Stimulated activated CD8-positive, alpha-beta memory T cell treated with anti-CD3 and anti-CD28 coated beads, Interleukin-4, amount 100 ng/mL, for 48 hours (primary cell): ENCODE measurements at places on chromosomes 1 and 21.

- DNase-seq = no peak
Observed at GRCh38 chr1:72847651-72848050, 565.3 kb upstream of the NEGR1 start.

- DNase-seq = no peak
Observed at GRCh38 chr1:210743038-210743437, 390.9 kb downstream of the KCNH1 start.

- no peak for DNase-seq
Observed at GRCh38 chr1:18734001-18734400, 103.4 kb downstream of the PAX7 start.

DNA sequence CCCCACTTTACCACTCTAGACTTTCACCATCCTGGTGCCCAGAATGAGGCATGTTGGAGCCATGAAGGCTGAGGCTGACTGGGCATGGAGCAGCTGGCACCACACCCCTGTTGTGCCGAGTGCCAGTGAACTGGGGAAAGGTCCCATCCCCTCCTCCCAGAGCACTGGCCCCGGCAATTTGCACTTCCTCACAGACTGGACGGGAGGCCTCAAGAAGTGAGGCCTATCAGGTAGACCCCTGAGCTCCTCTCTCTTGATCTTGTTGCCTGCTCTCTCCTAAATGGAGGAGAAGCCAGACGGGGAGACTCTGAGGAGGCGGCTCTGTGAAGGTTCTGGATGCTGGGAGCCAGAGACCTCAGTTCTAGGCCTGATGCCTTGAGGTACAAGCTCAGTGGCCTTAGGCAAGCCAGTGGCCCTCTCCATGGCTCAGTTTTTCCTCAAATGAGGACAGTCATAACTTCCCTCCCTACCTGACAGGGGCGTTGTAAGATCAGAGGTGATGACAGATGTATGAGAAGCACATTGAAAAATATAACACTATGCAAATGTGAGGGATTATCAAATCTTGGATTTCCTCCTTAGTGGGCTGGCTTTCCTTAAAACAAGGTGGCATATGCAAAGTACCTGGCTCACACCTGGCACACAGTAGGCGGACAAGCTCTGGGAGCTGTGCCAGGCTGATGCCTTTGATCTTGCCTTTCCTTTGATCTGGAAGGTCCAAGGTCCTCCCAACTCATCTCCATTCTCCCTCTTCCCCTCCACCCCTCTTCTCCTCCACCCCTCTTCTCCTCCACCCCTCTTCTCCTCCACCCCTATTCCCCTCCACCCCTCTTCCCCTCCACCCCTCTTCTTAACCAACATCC, 6.7 kb downstream of the GRHL3 start:
- no peak for DNase-seq

GRCh38 chr1:165877940-165878556, 50.6 kb downstream of the UCK2 start:
- DNase-seq = no peak

DNA sequence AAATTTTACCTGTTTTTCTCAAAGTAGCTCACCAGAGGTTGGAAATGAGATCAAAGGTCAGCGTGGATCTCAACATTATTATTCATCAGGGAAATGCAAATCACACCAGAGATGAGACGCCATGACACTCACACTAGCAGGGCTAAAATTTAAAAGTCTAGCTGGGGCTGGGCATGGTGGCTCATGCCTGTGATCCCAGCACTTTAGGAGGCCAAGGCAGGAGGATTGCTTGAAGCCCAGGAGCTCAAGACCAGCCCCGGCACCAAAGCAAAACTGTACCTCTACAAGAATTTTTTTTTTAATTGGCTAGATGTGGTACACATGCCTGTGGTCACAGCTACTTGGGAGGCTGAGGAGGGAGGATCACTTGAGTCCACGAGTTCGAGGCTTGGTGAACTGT, 41.4 kb upstream of the PCBP3 start:
- no peak for DNase-seq

GRCh38 chr1:47751193-47751592, 246.0 kb downstream of the TRABD2B start:
- no peak for DNase-seq

DNA sequence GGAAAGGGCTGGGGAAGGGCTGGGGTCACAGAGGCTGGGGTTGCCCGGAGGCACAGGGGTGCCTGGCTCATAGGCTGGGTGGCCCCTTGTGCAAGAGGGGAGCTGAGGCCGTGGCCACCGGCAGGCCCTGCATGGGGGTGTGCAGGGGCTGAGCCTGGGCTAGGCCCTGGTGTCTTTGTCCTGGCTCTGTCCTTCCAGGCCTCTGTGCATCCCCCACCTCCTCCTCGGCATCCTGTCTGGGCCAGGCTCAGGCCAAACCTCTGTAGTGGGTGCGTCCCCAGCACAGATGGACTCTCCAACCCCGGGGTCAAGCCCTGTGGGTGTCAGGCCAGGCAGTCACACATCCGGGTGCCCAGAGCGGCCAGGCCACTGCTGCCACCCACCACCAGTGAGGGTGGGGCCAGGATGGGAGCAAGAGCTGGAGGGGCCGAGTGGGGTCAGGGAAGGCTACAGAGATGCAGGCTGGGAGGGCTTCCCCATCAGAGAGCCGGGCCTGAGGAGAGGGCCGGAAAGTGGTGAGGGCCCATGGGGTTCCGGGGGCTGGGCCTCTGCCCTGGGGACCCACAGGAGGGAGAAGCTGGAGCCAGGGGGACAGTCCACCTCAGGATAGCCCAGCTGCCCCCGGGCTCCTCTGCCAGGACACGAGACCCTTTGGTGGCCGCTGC, 19.4 kb downstream of the PANK4 start:
- no peak for DNase-seq

DNA sequence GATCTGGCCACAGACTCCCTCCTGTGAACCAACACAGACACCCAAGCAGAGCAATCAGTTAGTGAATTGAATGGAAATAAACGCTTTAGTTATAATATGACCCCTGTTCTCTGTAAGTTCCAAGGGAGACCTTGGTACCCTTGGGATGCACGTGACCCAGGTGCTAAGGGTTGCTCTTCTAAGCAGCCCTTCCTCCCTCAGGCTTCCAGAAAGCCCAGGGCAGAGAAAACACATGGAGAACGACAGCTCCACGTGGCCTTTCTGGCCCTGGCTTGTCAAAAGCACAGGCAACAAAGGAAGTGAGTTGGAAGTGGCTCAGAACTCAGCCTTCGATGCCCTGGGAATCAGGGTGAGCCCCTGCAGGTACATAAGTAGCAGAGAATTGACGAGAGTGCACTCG, 57.4 kb downstream of the LACTBL1 start:
- DNase-seq = no peak

- no peak for DNase-seq
Observed at GRCh38 chr1:238606457-238606856, 715.7 kb upstream of the ZP4 start.
